ENCODE measurements at places on chromosomes 7 and 10.

DNA sequence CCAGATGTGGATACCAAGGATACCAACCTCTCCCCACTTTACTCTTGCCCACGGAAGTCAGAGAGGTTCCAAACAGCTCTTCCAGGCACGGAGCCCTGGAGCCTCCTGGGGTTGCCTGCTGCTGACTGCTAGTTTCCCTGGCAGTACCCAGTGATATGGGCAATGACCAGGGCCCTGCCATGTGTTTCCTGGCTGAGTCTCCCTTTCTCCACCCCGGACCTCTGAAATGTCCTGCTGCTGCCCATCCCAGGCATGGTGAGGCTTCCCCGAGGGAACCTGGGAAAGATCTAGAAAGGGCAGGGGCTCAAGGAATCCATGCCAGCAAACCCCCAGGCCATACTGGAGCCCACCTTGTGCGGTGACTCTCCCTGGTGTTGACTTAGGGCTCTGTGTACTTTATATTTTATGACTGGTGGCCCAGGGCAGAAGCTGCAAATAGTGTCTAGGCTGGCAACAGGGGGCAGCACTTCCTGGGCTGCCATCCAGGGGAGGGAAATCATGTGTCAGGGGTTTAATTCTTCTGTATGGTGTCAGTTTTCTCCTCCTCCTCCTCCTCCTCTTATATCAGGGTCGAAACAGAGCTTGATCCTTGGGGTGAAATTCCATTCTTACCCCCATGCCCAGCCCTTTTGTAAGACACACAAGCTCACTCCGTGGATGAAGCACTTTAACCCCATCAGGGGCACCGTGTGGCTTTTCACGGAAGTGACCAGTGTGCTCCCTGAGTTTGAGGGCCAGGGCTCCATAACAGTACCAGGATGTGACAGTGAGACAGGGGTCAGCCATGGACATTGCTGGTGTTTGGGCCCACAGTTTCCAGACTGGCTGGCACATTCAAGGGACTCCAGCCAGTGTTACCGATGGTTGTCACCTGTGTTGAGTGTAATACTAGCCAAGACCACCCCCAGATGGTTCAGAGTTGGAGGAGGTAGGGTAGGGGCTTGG is 62.4 kb upstream of the GDF10 start:
- no peak for DNase-seq

- no peak for DNase-seq
Observed at GRCh38 chr7:30721211-30721610, 30.7 kb upstream of the INMT start.

- no peak for DNase-seq
Observed at GRCh38 chr10:30270247-30270646, 78.8 kb downstream of the MTPAP start.

DNA sequence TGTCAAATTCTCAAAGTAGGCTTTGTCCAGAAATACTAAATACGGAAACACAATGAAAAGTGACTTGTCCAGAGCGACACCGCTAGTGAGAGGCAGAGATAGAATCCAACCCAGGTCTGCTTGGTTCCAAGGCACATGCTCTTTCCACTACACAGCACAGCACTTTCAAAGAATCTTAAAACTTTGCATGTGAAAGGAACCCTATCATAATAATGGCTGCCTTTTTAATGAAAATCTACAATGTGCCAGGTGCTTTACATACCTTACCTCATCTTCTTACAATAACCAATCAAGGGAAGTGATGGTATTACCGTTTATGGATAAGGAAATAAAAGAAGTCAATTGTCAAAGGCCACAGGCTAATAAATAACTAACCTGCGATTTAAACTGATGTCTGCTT is 2.6 kb downstream of the CHCHD3 start:
- no peak for DNase-seq

- DNase-seq = no peak
Observed at GRCh38 chr7:6175645-6176044, 96.8 kb downstream of the CYTH3 start.

- DNase-seq = no peak
Observed at GRCh38 chr10:9015005-9015404, 960.5 kb downstream of the GATA3 start.

DNA sequence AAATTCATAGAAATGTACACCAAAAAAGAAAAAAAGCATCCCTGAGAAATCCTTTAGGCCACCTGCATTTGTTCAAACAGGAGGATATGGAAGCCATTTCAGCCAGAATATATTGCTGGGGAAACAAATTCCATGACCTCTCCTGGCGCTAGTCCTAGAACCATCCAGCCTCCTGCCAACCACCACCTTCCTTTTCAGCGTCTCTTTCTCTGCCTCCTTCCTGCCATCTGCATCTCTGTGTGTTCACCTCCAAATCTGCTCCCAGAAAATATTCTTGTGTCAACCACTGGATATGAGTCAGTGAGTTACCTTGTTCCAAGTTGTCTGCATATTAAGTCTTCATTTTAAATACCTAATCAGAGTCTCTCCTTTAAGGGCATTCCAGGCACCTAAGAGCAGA is 50.6 kb upstream of the NPY start:
- no peak for DNase-seq

- DNase-seq = no peak
Observed at GRCh38 chr7:137538361-137538762, 194.8 kb upstream of the PTN start.

GRCh38 chr10:11499425-11500071 is 111.9 kb downstream of the USP6NL start:
- DNase-seq = no peak

DNA sequence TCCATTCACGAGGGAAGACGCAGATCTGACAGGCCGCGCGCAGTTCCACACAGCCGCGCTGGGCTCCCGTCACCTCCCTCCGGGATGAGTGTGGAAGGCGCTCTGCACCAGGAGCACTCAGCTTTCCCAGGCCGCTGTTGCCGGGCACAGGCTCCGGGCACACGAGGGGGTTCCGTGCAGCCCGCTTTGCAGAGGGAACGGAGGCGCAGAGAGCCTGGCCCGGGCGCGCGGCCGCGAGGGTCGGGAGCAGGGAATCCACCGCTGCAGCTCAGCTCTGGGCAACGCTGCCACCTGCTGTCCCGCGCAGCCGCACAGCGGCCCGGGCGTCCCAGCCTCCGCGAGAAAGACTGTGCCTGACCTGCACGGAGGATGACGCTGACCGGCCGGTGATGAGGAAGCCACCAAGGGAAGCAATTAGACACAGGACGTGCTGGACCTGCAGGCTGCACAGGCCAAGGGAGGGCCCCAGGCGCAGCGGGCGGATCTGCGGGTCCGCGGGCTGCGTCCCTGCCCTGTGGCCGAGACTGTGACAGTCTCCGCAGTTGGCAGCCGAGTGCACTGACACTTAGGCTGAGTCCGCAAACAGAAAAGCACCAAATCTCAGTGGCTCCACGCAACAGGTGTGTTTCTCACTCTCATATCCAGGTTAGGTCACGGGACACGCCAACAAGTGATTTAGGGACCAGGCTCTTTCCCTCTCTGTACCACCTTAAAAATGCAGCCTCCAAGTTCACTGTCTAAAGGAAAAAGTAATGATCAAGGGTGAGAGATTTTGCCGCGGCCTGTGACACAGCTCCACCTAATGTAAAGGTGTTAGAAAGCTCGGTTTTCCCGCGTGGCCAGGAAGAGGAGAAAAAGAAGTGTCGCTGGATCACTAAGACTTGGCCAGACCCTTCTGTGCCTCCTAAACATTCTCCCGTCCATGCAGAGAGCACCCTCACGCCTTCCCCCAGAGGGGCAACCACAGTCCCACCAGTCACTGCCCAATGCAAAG is 94.5 kb downstream of the SEC61G start:
- DNase-seq = no peak

DNA sequence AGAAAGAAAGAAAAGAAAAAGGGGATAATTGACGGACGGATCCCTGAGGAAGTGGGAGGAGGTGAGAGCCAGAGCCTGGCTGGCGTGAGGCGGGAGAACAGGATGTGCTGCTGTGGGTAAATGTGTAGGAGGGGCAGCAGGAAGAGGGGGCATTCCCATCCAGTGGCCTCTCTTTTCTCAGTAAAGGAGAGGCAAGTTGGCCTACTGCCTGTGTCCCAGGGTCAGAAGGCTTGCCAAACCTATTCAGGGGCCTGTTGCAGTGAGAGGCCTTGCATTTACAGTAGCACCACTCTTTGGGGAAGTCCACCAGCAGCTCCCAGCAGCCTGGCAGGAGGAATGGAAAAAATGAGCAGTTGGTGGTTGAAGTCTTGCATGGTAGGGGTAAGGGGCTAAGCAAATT is 26.6 kb upstream of the ASCC1 start:
- no peak for DNase-seq

- no peak for DNase-seq
Observed at GRCh38 chr7:641269-641671, 85.2 kb upstream of the DNAAF5 start.

DNA sequence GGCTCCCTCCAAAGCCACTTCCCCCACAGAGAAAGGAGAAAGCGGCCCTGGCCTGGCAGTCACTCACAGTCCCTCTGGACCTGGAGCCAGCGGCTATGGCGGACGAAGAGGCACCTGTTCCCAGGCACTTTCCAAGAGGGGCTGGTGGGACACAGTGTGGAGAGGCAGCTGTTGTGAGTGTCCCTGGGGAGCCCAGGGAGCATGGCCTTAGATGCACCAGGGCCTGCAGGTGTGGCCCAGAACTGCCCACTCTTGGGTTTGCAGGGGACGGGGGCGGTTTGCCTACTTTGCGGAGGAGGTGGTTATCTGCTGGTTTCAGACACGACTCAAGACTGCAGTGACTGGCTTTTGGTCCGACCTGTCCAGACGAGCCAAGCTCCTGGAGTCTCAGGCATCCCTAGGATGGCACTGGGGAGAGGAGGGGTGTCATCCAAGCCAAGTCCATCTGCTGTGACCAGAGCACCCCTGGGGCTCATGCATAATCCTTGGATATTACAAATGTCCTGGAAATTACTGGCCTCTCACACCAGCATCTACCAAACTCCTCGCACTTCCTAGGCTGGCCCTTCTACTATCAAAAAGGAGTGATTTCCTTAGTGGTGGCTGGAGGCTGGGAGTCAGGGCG is 18.4 kb downstream of the CTBP2 start:
- no peak for DNase-seq

DNA sequence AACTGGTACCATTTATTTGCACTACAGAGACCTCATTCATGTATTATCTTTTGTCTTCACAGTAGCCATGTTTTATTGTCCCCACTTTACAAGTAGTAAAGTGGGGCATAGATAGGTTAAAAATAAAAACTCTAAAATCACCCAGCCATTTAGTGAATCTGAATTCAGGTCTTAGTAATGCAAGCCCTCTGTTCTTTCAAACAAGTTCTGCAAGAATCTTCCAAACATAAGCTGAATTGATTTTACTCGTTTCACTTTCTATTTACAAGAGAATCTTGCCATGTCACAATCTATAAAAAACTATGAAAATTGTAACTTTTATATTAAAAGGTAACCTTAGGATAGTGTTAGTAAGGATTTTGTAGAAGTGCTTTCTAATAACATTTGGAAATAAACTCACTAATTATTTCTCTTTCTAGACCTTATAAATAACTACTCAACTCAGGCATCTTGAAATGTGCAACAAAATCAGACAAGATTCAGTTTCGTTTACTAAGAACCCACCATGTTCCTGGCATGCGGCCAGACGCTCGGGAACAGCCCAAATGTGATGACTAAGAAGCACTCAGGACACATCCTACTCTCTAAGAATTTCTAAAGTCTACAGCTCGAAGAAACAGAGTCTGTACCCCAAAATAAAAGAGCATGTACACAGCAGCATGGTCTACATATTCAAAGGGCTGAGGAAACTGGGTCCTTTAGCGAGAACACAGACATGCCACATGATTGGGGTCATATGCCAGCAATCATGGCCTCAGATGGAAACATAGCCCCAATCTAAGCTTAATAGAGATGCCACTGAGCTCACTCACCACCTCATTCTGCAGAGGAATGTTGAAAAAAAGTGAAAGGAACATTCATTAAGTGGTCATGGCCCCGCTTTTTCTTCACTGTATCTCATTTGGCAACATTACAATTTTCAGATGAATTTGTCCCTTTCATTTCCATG is 167.6 kb downstream of the AMPH start:
- peak; percentile 71 for DNase-seq

DNA sequence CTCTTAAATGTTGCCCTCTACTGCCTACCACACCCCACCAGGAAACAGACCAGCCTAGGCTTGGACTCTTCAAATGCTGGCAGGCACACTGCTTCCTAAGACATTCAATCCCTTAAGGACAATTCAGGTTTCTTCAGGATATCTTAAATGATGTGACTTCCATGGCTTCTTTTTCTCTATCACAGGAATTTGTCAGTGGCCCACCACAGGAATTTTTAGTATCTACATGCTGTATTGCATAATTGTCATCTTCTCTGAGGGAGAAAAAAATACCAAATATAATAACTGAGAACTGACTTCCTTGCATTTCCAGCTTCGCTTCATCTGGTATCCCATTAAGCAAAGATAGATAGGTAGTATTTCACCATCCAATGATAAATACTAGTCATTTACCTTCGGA is 129.3 kb downstream of the WNT2 start:
- DNase-seq = no peak

DNA sequence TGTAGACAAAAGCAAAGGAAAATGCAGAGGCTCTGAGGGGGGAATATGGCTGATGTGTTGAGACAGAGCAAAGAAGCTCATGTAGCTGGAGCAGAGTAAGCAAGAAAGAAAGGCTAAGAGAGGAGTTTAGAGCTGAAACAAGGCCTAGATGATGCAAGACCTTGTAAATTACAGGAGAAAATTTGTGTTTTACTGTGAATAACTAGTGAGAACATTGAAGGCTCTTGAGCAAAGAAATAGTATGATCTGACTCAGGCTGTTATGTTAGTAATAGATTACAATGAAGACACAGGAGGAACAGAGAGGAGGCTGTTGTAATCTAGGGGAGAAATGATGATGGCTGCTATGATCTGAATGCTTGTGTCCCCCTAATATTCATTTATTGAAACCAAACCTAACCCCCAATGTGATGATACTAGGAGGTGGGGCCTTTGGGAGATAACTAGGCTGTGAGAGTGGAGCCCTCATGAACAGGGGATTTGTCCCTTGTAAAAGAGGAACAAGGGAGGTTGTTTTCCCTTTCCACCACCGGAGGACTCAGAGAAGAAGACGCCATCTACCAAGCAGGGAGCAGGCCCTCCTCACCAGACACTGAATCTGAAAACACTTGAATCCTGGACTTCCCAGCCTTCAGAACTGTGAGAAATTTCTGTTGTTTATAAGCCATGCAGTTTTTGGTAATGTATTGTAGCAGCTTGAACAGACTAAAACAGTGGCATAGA is 394.9 kb downstream of the HTR7 start:
- no peak for DNase-seq

DNA sequence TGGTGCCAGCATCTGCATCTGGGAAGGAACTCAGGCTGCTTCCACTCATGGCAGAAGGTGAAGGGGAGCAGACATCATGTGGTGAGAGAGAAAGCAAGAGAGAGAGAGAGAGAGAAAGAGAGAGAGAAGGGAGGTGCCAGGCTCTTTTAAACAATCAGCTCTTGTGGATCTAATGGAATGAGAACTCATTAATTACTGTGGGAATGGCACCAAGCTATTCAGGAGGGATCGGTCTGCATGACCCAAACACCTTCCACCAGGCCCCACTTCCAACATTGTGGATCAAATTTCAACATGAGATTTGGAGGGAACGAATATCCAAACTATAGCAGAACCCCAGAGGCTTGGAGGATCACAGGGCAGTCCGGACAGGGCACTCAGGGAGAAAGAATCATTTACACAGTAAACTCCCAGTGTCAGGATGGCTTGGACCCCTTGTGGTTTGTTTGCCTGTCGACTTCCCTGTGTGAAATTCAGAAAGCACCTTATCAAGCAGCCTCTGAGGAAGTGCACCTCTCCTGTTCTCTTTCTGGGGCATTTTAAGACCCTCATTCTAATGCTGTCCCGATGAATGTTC is 308.5 kb downstream of the REEP3 start:
- no peak for DNase-seq

- DNase-seq = no peak
Observed at GRCh38 chr7:116653204-116653603, 18.8 kb upstream of the MET start.

GRCh38 chr10:132891368-132891767 is 51.0 kb downstream of the CFAP46 start:
- DNase-seq = no peak
